Skeletal muscle cell (primary cell): ENCODE measurements at places on chromosomes 7 and 10.

DNA sequence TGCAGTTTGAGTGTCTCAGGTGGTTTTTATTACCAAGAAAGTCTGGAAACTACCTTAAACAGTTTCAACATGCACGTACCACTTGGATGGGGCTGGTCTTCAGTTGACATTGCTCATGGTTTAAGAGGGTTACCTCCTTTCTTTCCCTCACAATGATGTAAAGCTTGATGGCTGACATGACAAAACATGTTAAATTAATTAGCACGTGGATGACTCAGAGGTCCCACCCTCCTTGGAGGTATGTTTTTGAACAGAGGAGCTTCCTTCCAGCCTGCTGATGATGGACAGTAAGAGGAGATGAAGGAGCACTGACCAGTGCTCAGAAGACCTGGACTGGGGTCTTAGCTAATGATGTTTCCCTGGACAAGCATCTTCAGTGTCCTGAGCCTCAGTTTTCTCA is 322.3 kb upstream of the PODXL start:
- no peak for DNase-seq

GRCh38 chr7:145036604-145037405 is 201.0 kb upstream of the TPK1 start:
- peak; percentile 0 for DNase-seq

DNA sequence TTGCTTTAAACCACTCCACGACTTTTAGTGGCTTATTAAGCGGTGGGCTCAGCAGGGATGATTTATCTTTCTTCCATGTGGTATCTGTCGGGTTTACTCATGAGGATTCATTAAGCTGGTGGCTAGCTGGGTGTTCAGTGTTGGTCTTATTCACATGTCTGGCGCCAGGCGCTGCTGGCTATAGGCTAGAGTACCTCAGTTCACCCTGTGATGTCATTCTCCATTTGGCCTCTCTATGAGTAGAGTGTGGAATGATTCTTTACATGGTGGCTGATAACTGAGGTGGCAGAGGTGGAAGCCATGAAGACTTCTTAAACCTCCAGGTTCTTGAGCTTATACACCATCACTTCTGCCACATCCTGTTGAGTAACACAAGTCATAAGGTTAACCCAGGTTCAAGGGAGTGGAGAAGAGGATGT is 115.4 kb downstream of the MLLT10 start:
- no peak for DNase-seq

GRCh38 chr10:65194126-65194525 is 1672.9 kb downstream of the REEP3 start:
- DNase-seq: peak; percentile 26

DNA sequence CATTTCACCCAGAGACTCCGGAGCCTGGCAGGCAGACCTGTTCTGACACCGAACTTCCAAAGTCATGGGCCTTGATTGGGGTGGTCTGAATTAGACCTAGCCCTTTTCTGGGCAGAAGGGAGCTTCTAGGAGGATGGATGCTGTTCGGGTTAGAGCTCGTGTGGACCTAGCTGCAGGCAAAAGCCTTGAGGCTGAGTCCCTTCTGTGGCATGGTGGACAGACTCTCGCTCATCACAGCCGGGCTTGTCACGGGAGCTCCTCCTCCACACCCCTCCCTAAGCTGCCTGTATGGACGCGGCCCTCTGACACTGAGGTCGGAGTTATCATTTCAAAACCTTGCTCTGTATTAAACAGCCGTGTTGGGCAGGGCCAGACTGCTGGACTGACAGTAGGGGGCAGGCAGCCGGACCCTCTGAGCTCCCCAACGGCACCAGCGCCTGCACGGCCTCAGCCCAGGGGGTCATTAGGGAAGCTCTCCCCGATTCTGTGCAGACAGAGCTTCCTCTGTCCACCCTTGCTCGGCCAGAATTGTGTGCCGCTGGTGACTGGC is 2.2 kb downstream of the IRF5 start:
- no peak for DNase-seq

DNA sequence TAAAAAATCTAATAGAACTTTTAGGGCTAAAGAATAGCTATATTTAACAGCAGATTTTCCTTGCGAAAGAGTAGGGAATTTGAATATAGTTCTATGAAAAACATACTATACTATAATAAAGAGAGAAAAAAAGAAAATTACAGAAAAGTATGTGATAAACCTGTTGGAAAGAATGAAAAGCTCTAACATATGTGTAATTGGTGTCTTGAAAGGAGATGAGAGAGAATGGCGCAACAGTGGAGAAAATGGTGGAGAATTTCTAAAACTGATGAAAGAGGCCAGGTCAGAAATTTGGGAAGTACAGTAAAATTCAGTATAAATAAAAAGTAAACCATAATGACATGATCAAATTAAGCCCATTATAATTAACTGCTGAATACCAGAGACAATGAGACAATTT is 20.8 kb upstream of the CACNA2D1 start:
- no peak for DNase-seq
